ENCODE measurements at places on chromosomes 3 and 15. TPM values are rescaled to one million over a fixed set of nuclear protein-coding genes. Genes with fewer than 3 reads are reported as not detected.

- no peaks in the 10 kb centered on the region for H3K4me1 ChIP-seq
Observed at GRCh38 chr3:119745942-119746341, 36.0 kb upstream of the NR1I2 start.

- H3K27me3 ChIP-seq, result no peaks in the 10 kb centered on the region
- DNase-seq, result no peak
- H3K36me3 ChIP-seq, result no peaks in the 10 kb centered on the region
- no peak overlapping the region for H3K4me3 ChIP-seq
- no peak overlapping the region for H3K27ac ChIP-seq
Observed at GRCh38 chr3:18675197-18675596, 250.1 kb upstream of the SATB1 start.

Gene RLBP1
- not detected for total RNA-seq

- H3K4me1 ChIP-seq, result no peaks in the 10 kb centered on the region
- no peak overlapping the region for H3K27ac ChIP-seq
- no peaks in the 10 kb centered on the region for H3K27me3 ChIP-seq
Observed at GRCh38 chr3:38575279-38575843, 74.1 kb downstream of the SCN5A start.

GRCh38 chr3:13655061-13655913 is 106.4 kb downstream of the FBLN2 start:
- H3K4me3 ChIP-seq, result peak overlapping the region; percentile 20
- no peaks in the 10 kb centered on the region for H3K36me3 ChIP-seq
- H3K27ac ChIP-seq, result no peak overlapping the region

GRCh38 chr3:25362118-25362517 is 65.9 kb upstream of the RARB start:
- no peak overlapping the region for H3K27ac ChIP-seq
- no peaks in the 10 kb centered on the region for H3K36me3 ChIP-seq
- no peaks in the 10 kb centered on the region for H3K4me1 ChIP-seq
- no peak overlapping the region for H3K4me3 ChIP-seq
- no peak for DNase-seq

Gene KLF15
- total RNA-seq, result 52.7 TPM

- no peaks in the 10 kb centered on the region for H3K36me3 ChIP-seq
- DNase-seq, result no peak
- no peaks in the 10 kb centered on the region for H3K4me1 ChIP-seq
- H3K4me3 ChIP-seq, result no peak overlapping the region
Observed at GRCh38 chr3:69959581-69959980, 40.0 kb upstream of the SAMMSON start.

Gene INO80
- total RNA-seq, result 51.2 TPM

DNA sequence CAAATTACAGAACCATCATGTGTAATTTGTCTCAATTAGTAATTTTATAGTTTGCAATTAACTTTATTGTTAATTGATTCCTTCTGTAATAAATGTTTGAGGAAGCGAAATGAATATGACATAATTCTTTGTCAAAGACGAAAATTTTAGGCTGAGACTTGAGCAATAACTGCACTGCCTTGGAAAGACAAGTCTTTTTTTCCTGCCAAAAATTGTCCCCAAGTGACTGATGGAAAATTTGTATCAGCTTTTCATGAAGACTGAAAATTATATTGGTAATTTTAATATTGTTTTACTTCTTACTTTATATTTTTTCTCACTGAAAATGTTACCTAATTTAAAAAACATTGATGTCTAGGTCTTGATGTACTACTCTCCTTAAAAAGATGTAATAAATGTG is 622.6 kb downstream of the NLGN1 start:
- H3K27ac ChIP-seq, result no peak overlapping the region
- no peak for DNase-seq
- H3K4me3 ChIP-seq, result no peak overlapping the region
- H3K4me1 ChIP-seq, result no peaks in the 10 kb centered on the region
- no peaks in the 10 kb centered on the region for H3K36me3 ChIP-seq

Gene HTR3D
- total RNA-seq, result not detected

Gene AQP9
- total RNA-seq, result 0.17 TPM

Gene ANKRD63
- 2.7 TPM for total RNA-seq

DNA sequence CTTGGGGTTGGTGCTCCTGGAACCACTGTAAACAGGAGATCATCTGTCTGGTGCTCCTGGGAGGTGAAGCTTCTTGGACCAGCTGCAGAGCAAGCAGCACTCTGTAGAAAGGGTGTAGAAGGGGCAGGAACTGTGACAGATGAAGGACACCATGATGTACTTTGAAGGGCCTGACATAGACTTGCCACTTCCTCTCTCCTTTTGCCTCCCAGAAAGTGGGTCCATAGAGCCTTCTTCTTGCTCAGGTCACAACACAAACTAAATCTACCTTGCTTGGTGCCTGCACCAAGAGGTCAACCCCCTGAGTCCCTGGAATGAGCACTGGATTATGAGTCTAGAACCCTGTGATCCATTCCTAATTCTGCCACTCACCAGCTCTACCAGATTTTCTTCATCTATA is 176.1 kb upstream of the HES1 start:
- DNase-seq, result no peak
- no peaks in the 10 kb centered on the region for H3K36me3 ChIP-seq
- peak overlapping the region; percentile 58 for H3K27ac ChIP-seq

- no peak for DNase-seq
- H3K4me1 ChIP-seq, result peaks cover 12% of the 10 kb centered on the region
- no peaks in the 10 kb centered on the region for H3K27me3 ChIP-seq
- H3K4me3 ChIP-seq, result no peak overlapping the region
Observed at GRCh38 chr3:63970631-63971475, 52.4 kb downstream of the PSMD6 start.

GRCh38 chr15:70853973-70854665 is at the start of gene LARP6:
Gene LARP6, minus strand, starts transcription at chr15:70854157. Its CDS starts 69 bp downstream, at chr15:70854088.
- peak within 1 kb of the TSS; percentile 88 for H3K27ac ChIP-seq
- DNase-seq, result peak; percentile 46
- no peaks in the 10 kb centered on the region for H3K4me1 ChIP-seq
- peak within 1 kb of the TSS; percentile 76 for H3K4me3 ChIP-seq
- H3K27me3 ChIP-seq, result no peaks in the 10 kb centered on the region
- H3K36me3 ChIP-seq, result no peaks in the 10 kb centered on the region

- H3K4me3 ChIP-seq, result no peak overlapping the region
- H3K27ac ChIP-seq, result no peak overlapping the region
- H3K4me1 ChIP-seq, result no peaks in the 10 kb centered on the region
- H3K36me3 ChIP-seq, result no peaks in the 10 kb centered on the region
Observed at GRCh38 chr15:40825661-40826422, 2.7 kb downstream of the PPP1R14D start.

Gene POPDC2
- 26.5 TPM for total RNA-seq

Gene SPTBN5
- 2.2 TPM for total RNA-seq

DNA sequence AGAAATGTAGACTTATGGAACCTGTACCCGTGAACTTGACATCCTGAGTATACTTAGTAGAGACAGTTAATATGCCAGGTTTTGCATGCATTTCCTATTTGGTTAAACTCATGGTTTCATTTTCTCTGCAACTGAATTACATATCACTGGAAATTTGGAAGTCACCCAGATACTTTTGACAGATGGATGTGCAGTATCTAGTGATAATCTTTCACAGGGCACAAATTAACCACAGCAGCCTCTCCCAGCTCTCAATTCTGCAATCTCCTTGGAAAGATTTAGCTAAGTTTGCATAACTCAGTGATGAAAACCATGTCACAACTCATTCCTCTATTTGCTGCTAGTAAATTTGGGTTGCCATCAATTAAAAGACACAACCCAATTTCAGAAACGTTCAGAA is 162.3 kb upstream of the TPM1 start:
- H3K27me3 ChIP-seq, result no peaks in the 10 kb centered on the region
- no peak for DNase-seq
- H3K4me1 ChIP-seq, result no peaks in the 10 kb centered on the region
- no peaks in the 10 kb centered on the region for H3K36me3 ChIP-seq
- no peak overlapping the region for H3K4me3 ChIP-seq
- H3K27ac ChIP-seq, result no peak overlapping the region

DNA sequence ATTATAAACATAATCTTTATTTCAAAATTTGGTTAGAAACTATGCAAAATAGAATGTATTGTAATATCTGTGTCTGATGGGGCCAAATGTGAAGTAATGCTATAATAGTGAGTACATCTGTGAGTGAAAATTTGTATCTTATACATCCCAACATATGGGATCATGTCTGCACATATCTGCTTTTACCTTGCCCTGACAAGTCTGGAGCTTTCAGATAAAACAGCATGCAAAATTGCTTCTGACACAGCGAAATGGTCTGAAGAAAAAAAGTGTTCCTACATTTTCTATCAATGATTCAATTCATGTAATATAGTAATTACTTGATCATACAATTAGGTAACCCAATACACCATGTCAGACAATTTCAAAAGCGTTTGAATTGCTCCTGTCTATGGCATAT is 58.1 kb upstream of the P3H2 start:
- DNase-seq, result no peak
- H3K4me1 ChIP-seq, result no peaks in the 10 kb centered on the region
- no peaks in the 10 kb centered on the region for H3K27me3 ChIP-seq
- no peaks in the 10 kb centered on the region for H3K36me3 ChIP-seq
- no peak overlapping the region for H3K4me3 ChIP-seq

DNA sequence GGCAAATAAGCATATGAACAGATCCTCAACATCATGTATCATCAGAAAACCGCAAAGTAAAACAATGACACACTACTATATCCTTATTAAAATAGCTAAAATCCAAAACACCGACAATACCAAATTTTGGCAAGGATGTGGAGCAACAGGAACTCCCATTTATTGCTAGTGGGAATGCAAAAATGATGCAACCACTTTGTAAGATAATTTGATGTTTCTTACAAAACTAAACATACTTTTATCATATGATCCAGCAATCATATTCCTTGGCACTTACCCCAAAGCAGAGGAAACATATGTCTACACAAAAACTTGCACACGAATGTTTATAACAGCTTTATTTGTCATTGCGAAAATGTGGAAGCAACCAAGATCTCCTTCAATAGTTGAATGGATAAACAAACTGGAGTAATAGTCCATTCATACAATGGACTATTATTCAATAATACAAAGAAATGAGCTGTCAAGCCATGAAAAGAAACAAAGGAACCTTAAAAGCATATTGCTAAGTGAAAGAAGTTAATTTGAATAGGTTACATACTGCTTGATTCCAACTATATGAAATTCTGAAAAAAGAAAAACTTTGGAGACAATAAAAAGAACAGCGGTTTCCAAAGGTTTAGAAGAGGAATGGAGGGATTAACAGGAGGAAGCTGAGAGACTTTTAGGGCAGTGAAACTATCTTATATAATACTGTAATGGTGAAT is 172.0 kb downstream of the VPS13C start:
- H3K27me3 ChIP-seq, result no peaks in the 10 kb centered on the region
- DNase-seq, result no peak
- H3K4me3 ChIP-seq, result no peak overlapping the region
- H3K27ac ChIP-seq, result no peak overlapping the region

DNA sequence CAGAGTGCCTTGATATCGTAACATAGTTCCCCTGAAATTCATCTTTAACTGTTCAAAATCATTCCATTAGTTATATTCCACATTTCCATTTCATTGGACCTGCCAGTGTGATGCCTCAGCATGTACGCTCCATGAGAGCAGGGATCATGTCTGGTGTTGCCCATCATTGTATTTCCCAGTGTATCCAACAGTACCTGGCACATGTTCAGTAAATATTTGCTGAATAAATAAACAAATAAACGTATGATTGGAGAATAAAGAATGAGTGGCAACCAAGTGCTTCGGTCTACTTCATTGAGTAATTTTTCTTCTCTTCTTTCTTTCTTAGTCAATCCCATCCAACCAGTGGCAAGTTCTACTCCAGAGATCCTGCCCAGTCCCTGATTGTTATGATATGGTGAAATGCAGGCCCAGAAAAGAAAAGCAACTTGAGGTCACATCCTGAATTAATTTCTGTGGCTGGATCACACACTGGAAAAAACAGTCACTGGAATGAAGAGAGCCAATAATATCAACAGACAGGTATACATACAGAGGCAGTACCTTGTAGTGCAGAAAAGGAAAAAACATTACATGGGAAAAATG is 101.2 kb downstream of the PLCH1 start:
- no peaks in the 10 kb centered on the region for H3K27me3 ChIP-seq

GRCh38 chr3:42731476-42732195 is 29.0 kb upstream of the HHATL start:
- H3K36me3 ChIP-seq, result no peaks in the 10 kb centered on the region
- no peaks in the 10 kb centered on the region for H3K4me1 ChIP-seq
- DNase-seq, result no peak
- no peak overlapping the region for H3K27ac ChIP-seq
- no peak overlapping the region for H3K4me3 ChIP-seq

DNA sequence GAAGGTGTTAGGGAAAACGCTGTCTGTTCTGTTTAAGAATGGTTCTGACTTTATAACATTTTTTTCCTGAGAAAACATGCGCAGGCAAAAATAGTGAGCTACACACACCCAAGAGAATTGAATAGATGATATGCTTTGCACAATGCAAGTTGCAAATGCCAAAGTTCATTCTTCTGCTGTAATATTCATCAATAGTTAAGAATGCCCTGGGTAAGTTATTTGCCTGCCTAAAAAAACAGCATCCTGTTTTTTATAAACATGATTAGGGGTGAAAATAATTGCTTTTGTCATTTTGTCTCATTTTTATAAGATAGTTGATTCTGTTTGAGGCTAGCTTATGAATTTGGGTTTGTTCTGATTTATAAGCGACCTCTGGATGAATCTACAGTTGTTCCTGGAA is 99.4 kb downstream of the DTWD1 start:
- H3K27ac ChIP-seq, result no peak overlapping the region
- DNase-seq, result no peak
- H3K27me3 ChIP-seq, result no peaks in the 10 kb centered on the region

- H3K36me3 ChIP-seq, result no peaks in the 10 kb centered on the region
- no peaks in the 10 kb centered on the region for H3K27me3 ChIP-seq
- H3K27ac ChIP-seq, result no peak overlapping the region
- no peak overlapping the region for H3K4me3 ChIP-seq
Observed at GRCh38 chr3:43353393-43353792, 67.1 kb downstream of the SNRK start.

DNA sequence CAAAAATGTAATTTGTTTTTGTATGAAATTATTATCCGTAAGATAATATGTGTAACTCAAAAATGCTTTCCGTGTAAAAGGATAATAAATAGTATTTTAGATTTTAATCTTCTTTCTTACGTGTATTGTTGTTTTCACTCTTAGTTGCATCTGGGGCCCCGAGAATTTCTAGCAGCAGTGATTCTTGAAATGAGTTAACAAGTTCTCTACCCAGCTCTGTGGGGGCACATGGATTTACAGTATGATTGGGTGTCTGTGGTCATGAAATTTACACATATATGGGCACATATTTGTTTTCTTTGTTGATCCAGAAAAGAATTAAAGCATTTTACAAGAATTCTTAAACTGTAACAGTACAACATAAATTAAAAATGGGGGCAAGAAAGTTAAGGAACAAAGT is 145.9 kb upstream of the LRRFIP2 start:
- no peak for DNase-seq
- H3K27me3 ChIP-seq, result no peaks in the 10 kb centered on the region
- no peaks in the 10 kb centered on the region for H3K4me1 ChIP-seq
- no peaks in the 10 kb centered on the region for H3K36me3 ChIP-seq
- H3K27ac ChIP-seq, result no peak overlapping the region

DNA sequence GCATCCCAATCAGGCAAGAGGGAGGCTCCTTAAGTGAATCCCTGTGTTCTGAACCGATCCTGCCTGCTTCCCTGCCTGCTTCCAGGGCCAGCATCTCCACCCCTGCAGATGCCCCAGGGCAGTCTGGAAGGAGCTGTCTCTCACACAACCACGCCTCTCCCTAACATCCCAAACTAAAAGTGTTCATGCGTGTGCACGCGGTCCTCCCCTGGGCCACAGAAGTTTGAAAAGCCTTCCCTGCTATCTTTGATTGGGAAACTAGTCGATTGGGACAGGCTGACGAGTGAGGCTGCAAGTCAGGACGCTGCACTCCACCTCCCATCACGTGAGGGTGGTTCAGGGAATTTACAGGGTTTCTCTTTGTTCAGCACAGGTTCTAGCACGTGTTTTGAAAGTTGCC is 340.9 kb upstream of the ICE2 start:
- H3K4me3 ChIP-seq, result no peak overlapping the region
- no peak overlapping the region for H3K27ac ChIP-seq
- no peaks in the 10 kb centered on the region for H3K27me3 ChIP-seq
- no peaks in the 10 kb centered on the region for H3K4me1 ChIP-seq
- DNase-seq, result peak; percentile 31

Gene ERICH6
- 0.57 TPM for total RNA-seq

Measured in prostate gland (tissue), 2 donors.